Mesenchymal stem cell (in vitro differentiated cells and primary cell): ENCODE measurements at places on chromosomes 5 and 9.

GRCh38 chr5:129506086-129506485 lies 46.0 kb downstream of the ADAMTS19 start:
- DNase-seq = peak; percentile 70

GRCh38 chr5:122462486-122462885 lies 150.4 kb downstream of the SNCAIP start:
- DNase-seq = no peak

- DNase-seq = peak; percentile 11
Measured at GRCh38 chr9:68981789-68982188, 32.1 kb downstream of the PRKACG start.

DNA sequence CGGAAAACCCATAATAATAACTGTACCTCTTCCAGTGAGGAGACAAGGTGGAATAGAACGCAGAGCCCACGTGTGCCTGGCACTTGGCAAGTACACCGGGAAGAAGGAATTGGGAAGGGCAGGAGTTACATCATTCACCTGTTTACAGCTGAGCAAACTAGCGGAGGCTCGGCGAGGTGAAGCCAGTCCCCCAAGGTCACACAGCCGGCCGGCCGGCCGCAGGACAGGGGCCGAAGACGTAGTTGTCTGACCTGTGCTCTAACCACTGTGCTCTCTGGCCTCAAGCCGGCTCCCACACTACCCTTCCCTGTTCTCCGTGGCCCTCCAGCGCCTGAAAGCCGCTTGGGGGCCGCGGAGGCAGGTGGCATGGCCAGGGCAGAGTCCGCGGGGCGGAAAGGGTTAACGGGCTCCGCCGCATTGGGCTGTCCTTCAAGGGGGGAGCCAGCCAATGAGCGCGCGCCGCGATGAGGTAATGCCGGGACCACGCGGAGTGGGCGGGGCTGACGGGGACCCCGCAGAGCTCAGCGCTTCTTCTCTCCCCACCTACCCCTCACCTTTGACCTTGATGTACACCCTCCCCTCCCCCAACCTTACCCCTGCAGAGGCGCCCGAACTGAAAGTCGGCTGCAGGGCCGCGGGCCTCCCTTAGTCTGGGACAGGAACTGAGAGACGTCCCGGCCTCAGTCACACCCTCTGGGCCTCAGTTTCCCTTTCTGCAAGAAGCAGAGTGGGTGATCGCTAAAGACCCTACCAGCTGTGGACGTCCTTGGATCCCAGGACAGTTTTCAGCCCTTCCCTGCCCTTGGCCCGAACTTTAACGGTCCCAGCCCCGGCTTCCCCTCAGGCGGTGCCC lies 125.1 kb downstream of the C9orf50 start:
- DNase-seq = peak; percentile 89

DNA sequence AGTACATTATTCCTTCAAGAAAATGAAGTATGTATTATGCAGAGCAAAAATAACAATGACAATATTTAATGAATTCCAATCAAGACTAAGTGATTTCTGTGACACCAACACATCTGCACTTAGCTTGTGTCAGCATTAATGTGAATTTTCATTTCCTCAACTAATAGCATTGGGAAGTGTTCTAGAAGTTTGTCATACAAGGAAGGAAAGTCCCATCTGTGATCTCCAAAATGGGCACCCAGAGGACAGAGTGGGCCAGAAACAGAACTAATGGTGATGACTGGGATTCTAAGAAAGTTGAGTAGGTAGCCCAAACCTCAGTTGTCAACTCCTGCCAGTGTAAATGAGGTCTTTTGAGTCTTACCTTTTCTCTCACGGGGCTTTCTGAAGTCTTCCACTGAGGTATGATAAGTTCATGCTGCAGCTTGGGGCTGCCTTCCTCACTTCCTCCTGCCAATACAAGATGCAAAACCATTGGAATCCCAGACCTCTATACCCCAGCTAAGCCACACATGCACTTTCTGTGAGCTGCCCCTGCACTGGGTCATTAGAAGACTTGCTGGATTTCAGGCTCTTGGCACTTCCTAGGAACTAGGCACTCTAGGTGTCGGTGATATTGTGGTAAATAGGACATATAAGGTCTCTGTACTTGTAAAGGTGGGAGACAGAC lies 4.9 kb downstream of the ADAM19 start:
- no peak for DNase-seq

GRCh38 chr5:14109041-14109747 lies 33.9 kb upstream of the TRIO start:
- DNase-seq = peak; percentile 29

DNA sequence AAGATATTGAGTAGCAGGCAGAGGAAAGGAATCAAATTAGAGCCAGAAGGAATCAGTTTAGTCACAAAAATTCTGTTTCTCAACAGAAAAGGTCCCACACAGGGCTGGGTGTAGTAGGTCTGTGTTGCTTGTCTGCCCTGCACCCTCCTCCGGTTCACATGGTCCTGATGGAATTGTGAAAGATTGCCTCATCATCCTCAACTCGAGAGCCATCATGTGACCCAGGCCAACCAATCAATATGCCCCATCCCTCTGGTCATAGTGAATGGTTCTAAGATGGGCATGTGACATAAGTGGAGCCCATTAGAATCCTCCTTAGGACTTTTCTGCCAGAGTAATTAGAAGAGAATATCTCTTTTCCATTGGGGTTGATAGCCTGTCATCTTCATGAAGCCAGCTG lies 56.7 kb upstream of the RAD23B start:
- no peak for DNase-seq

DNA sequence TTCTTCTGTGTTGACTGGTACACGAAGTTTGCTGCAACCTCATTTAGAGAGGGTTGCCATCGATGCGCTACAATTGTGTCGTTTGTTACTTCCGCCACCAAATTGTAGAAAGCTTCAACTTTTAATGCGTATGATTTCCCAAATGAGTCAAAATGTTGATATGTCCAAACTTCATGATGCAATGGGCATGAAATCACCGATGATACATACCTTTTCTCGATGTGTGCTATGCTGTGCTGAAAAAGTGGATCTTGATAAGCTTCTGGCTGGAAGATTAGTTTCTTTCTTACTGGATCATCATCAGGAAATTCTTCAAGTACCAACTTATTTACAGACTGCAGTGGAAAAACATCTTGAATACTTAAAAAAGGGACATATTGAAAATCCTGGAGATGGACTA lies 65.7 kb downstream of the TMEM38B start:
- DNase-seq = no peak

GRCh38 chr5:174397206-174397605 lies 327.2 kb upstream of the MSX2 start:
- DNase-seq = no peak

GRCh38 chr5:150641824-150642566 lies 1.5 kb downstream of the SYNPO start:
- DNase-seq = peak; percentile 33

DNA sequence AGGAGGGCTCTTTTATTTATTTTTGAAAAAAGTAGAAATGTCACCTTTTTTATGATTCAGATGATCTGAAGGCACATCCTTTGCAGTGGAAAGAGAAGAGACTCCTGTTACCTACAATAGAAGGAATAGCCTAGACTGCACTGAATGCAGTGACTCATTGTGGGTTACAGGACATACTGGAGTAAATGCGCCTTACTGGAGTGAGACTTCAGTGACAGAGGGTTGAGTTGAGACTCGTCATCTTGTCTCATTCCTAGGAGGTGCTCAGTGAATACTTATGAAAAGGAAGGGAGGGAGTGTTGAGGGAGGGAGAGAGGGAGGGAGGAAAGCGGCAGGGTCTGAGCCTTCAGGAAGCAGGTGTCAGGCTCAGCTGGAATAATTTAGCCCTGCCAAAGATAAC lies 25.2 kb downstream of the ANKRA2 start:
- DNase-seq = peak; percentile 74

GRCh38 chr5:946720-947625 lies 54.3 kb downstream of the TRIP13 start:
- DNase-seq = no peak

DNA sequence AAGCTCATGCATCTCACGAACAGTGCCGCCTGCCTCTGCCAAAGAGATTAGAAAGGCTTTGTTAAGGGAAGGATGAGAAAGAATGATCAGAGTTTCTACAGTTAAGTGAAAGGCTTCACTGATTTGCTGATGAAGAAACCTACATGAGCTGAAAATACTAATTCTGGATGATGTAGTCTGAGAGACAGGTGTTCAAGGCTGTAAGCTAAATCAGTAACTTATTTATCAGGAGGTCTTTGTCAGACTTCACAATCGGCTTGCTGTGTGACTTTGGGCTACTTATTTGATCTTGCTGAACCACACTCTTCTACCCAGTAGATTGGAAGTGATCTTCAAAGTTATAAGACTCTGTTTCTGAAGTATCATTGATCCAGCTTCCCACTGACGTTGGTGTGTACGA lies 264.2 kb downstream of the RAB3C start:
- DNase-seq = no peak

- DNase-seq = peak; percentile 3
Measured at GRCh38 chr9:35882996-35883395, 12.8 kb upstream of the OR13J1 start.

- no peak for DNase-seq
Measured at GRCh38 chr5:4116834-4117233, 521.2 kb downstream of the IRX1 start.

DNA sequence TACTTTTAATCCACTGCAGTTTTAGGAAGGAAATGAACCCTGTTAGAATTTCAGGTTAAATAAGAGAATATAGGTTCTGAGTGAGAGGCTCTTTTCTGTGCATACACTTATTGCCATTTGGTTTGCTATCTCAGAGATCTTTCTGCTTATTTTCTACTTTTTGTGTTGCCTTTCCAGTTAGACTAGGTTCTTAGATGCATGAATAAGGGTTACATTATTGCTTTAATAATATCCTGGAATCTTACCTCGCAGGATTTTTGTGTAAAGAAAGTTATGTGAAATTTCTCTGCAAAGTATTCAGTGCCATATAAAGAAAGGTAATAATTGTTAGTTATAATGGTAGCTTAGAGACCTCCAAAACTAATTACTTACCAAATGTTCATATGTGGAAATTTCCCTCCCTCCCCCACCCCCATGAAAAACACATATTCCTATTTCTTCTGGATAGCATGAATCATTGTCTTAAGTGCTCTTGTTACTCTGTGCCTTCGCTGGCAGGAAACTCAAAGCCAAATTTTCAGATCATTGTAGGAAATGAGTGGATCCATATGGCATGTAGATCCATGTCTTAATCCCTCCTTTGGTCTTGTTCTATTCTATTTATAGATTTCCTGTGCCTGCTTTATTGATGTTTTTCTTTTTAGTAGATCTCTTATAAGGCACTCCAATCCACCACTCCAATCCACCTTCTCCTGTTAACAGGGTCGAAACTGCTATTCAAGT lies 2.7 kb upstream of the APBA1 start:
- DNase-seq = peak; percentile 88

DNA sequence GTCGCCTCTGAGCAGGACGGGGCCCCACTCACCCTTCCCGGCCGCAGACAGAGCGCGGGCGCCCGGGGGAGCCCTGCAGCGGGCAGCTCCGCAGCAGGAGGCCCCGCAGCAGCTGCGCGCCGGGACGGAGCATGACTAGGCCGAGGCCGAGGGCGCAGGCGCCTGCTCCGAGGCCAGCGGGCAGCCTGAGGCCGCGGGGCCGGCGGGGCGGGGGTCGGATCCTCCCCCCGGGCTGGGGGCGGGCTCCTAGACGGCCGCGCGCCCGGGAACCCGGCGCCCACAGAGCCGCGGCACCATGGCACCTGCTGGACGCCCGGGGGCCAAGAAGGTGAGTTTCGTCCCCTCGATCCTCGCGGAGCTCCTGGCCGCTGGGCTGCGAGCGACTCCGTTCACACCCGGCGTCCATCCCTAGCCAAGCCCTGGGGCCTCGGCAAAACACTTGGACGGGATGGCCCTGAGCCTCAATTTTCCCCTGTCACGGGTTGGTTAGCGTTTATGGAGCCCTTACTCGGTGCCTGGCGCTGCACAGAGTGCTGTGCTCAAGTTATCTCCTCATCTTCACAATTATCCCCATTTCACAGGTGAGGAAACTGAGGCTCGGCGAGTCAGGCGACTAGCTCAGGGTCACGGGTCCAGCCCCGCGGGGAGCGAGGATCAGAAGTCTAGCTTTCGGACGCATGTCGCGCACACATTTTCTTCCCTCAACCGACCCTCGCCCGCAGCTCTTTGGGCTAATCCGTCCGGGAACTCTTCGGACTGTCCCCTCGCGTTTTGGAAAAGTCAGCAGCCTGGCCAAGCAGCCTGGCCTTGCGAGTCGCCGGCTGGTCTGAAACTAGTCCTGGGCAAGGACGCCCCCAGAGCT lies at the start of the genes BHMT2 and DMGDH:
TSS of gene BHMT2 (plus strand) at position 280 of the 862 bp plus-strand sequence. CDS start at position 296, 16 bp downstream.
TSS of gene DMGDH (minus strand) at position 187 of the 862 bp plus-strand sequence. CDS start at position 133, 54 bp downstream.
- no peak for DNase-seq

DNA sequence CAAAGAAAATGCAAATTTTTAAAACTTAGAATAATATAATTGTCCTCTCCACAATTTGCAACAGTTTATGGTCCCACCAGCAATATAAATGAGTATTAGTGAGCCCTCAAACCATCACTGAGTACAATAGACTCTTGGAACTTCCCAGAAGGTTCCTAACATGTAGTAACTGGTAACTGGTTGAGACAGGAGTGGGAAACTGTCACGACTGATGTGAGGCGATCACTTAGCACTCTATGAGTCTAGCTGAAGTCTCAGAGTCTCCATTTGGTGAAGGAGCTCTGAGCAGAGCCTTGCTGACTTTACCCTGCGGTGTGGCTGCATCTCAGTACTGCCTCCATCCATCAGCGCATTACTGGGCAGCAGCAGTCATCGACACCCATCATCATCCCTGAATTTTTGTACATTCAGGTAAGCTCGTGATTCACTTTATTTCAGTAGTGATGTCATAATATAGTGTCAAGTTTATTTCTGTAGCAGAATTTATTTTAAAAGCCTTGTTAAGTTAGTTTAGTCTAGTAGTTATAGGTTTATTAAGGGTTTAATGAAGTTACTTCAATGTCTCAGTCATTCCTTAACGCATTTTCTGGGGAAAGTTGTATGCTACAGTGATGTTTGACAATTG lies 76.6 kb upstream of the ABCA1 start:
- DNase-seq = no peak

- DNase-seq = peak; percentile 24
Measured at GRCh38 chr5:87541033-87541432, 128.3 kb upstream of the CCNH start.

- DNase-seq = peak; percentile 16
Measured at GRCh38 chr9:91032121-91032531, 230.5 kb downstream of the SYK start.

DNA sequence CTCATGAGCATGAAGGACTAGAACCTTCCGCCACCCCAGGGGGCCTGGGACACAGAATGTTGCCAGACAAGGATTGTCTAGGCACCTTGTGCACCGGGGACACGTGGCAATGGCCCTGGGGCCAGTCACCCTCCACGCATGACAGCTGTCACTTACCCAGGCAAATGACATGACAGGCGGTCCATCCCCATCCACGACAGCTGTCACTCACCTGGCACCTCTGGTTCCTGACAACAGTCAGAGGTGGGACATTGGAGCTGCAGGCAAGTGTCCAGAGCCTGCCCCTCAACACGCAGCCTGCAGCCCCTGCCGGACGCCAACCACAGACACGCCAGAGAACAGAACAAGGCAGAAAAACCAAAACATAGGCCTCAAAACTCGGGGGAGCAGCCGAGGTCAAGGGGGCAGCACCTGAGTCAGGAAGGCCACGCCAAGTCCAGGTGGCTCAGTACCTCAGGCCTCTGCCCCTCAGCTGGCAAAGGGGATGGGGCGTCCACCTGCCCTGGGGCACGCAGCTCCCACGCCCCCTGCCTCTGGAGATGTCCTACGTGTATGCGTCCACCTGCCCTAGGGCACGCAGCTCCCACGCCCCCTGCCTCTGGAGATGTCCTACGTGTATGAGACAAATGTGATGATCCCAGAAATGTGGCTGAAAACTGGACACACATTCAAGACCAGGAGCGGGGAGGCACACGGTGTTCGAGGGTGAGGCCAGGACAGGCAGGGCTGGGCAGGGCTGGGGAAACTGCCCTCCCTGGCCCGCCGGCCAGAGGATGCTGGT lies 14.5 kb downstream of the VAV2 start:
- DNase-seq = no peak

GRCh38 chr9:99351647-99352046 lies 129.6 kb downstream of the SEC61B start:
- DNase-seq = no peak
